Activated effector memory CD4-positive, alpha-beta T cell treated with Interleukin-2 at 50 U/mL for 16 hours (primary cell): ENCODE measurements at places on chromosomes 2 and 18.

GRCh38 chr18:28831908-28832307, 655.0 kb upstream of the CDH2 start:
- no peak for DNase-seq

DNA sequence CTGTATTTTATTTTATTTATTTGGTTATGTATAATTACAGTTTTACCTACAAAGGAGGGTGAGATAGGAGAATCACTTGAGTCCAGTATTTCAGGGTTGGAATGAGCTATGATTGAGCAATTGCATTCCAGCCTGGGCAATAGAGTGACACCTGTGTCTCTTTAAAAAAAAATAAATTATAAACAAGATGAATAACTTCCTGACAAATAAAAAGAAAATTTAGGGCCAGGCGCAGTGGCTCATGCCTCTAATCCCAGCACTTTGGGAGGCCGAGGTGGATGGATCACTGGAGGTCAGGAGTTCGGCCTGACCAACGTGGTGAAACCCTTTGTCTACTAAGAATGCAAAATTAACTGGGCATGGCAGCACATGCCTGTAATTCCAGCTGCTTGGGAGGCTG, 17.3 kb downstream of the MTA3 start:
- DNase-seq: no peak

DNA sequence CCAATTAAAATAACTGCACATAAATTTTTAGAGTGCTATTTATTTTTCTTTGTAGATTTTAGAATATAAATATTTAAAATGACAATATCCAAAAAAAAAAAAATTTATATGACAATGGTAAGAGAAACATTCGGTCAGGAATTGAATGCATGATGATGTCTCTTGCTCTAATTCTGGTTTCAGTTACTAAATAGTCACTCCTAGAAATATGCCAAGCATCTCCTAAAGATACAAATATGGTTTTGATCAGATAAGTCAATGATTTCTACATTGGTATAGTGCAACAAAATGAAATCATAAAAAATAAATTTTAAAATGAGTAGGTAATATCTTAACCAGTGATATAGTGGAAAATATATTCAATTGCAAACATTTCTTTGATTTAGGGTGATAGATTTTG, 95.9 kb upstream of the ACKR3 start:
- no peak for DNase-seq

DNA sequence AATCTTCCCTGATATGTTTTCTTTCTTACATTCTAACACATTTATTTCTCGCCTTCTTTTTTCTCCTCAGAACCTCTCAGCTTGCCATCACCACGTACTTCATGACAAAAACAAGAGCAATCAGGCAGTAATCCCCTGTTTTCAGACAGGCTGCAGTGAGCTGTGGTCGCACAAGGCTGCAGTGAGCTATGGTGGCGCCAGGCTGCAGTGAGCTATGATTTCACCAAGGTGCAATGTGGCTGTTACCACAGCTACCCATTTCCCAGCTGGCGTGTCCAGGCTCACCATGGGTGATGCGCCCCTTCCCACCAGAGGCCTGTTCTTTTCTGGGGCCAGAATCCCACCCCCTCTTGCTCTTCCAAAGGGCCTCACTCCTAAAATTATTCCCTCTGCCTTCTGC, 25.8 kb downstream of the TCF23 start:
- DNase-seq: no peak

- DNase-seq: no peak
Observed at GRCh38 chr2:185970148-185970852, 231.7 kb downstream of the FSIP2 start.

- peak; percentile 13 for DNase-seq
Observed at GRCh38 chr2:111122631-111123421, 2.1 kb downstream of the BCL2L11 start.

DNA sequence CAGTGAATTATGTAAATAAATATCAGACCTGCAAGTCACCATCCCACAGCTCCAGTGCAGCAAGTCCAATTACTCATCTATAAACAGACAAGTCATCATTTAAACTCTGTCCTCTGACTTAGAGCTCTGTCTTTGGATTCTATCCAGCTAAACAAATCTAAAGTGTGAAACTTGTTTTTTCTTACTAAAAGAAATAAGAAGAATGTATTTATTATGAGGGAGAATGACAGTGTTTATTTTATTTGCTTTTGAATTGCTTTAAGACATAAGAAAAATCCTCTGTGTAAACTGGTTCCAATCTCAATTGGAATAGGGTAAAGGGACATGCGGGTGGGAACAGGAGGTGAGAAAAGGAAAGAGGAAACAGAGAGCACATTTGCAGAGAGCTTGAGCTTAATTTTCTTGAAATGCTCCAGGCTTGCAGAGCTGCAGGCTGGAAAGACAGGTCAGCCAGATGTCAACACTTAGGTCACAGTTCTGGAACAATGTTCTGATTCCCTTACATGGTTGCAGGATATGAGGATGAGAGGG, 355.8 kb downstream of the MEIS1 start:
- DNase-seq: no peak
